NCI-H2081 treated with DMSO at 0.1 percent for 48 hours (cell line): ENCODE measurements at places on chromosomes 3 and 15.
A peak's percentile ranks its signal among the peaks of the same experiment; 100 is the strongest.

DNA sequence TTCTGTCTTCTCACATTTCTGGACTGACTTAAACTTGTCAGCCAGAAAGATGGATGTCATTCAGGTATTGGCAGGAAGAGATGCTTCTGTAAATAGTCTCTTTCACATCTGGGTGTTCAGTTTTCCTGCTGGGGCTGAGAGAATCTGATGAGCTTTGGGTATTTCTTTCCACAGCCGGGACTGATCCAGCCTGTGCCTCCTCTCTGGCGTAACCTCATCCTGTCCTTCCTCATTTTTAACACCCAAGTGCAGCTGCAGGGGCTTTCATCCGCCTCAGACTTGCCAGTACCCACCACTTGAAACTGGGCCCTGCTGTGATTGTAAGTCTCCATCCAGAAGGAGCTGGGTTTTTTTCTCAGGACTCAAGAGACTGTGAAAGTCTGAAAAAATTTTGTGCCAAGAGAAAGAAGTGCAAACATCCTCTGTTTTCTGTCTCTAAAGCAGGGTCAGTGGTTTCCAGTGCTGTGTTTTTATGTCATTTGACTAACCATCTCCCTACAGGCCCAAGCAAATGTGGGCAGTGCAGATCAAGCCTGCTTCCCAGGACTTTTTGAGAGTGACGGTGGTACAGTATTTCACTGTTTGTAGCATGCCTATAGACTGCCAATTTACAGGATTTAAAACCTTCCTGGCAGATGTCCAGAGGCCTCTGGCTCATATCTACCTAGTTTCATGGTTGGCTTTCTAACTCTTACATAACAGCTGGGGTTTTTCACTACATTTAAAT, 342.7 kb downstream of the PTPRG start:
- DNase-seq, result no peak

DNA sequence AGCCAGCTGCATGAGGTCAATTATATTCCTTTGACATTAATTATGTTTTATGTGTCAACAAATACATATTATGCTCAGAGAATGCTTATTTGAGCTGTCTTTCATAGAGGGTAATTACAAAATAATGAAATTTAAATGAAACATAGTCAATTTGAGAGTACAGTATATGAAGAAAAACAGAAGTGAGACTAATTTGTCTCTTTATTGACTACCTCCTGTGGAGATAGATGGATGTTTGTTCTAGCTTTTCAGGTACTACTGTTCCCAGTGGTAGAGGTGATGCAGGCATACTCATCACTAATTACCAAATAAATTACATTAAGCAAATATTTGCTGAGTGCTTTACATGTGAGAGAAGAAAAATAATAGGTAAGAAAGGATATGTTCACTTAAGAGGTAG, 1129.6 kb downstream of the OTOL1 start:
- peak; percentile 99 for DNase-seq

GRCh38 chr15:33535135-33535534, 224.4 kb downstream of the RYR3 start:
- DNase-seq, result no peak

DNA sequence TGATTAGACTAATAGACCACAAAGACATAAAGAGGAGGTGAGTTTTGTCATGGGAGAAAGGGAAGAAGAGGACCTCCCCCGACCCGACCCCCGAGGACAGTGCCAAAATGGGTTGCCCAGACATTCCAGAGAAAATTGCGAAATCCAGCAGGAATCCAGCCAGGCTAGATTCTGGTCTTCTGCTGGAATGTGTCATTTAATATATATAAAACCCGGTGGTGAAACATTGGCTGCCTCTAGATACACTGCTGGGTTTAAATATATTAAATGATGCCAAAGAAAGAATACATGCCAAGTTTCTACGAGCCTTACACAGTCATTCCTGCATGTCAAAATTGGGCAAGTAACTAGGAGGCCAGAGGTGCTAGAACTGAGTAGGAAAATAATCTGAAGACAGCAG, 45.3 kb upstream of the SPESP1 start:
- no peak for DNase-seq

- DNase-seq, result no peak
Measured at GRCh38 chr15:31503256-31503655, 176.6 kb downstream of the KLF13 start.

DNA sequence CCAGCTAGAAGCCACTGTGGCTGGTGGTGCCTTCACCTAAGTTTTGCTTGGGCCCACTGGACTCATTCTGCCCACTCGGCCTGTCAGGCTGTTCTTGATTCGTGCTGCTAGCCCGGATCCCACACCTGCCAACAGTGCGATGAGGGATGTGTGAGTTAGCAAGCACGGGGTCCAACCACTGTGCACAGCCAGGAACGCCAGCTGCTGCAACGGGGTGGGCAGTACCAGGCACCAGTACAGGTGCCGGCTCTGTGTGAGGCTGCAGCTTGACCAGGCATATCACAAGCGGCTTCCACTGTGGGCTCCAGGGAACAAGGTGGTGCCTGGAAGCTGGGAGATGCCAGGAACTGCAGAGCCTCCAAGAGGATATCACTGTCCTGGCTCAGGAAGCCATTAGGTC, 481.2 kb downstream of the OTOL1 start:
- no peak for DNase-seq

GRCh38 chr3:43043071-43043766, 62.7 kb downstream of the POMGNT2 start:
- no peak for DNase-seq

- no peak for DNase-seq
Measured at GRCh38 chr3:184428561-184429175, 48.8 kb downstream of the CHRD start.

DNA sequence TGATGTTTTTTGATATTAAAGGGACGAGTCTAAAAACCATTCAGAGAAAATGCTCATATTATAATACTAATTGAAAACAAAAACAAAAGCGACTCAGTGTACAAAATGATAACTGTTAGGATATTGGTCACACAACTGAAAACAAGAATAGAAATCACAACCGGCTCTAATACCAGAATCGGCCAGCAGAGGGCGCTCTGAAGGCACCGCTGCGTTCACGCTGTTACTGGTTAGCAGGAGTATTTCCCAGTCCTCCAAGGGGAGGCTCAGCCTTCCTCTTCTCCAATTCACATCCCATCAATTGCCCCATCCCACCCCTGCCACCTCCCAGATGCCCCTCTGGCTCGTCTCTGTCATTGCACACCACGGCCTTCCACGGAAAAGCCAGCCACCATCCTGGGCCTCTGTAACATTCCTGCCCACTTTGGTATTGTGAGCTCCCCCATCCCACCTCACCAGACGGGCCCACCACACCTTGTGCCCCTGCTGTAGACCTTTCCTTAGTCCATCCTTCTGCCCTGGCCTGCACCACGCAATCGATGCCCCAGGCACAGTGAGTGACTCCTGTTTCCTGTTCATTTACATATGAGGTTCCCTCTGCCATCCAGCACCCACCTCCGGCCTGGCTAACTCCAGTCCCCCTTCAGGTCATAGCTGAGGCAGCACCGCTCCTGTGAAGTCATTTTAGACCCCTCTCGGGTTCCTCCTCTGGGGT, 8.5 kb downstream of the FAM107A start:
- peak; percentile 3 for DNase-seq

- DNase-seq, result no peak
Measured at GRCh38 chr3:185724761-185725160, 100.1 kb downstream of the IGF2BP2 start.

GRCh38 chr3:184405075-184406030, 25.5 kb downstream of the CHRD start:
- no peak for DNase-seq

- no peak for DNase-seq
Measured at GRCh38 chr3:126693921-126694320, 10.1 kb upstream of the CHCHD6 start.

DNA sequence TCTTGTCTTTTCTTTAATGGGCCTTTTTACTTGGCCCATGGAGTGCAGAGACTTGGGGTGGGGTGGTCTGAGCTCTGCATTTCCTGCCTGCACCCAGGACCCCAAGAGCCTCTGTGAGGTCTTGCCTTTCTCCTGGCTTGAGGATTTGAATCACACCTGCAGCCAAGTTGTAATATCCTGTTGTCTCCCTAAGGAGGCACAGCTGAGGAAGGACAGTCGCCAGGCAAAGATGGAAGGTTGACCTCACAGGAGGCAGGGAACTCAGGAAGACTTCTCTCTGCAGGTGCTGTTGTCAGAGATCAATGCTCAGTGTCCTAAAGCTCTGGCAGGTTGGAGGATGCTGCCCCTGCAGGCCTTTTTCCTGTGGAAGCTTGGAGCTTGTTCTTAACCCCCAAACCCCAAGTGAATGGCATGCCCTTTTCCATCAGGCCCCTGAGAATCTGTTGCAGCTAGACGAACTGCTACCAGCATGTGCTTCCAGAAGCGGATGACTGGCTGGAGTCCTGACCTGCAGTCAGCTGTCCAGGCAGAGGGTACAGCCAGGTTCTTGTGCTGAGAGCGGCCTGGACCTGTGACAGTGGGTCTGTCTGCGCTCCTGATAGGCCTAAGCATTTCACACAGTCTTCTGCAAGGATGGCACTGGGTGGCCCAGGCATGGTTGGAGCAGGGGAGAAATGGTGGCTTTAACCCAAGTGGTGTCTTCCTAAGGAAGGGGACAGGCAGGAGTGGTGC, 120.0 kb downstream of the EEFSEC start:
- DNase-seq, result no peak

- DNase-seq, result no peak
Measured at GRCh38 chr3:32310336-32310735, 71.9 kb downstream of the CMTM8 start.

GRCh38 chr15:62666046-62666445, 376.5 kb upstream of the TPM1 start:
- DNase-seq, result no peak

GRCh38 chr15:66763186-66764071, 61.4 kb downstream of the SMAD6 start:
- DNase-seq, result no peak

DNA sequence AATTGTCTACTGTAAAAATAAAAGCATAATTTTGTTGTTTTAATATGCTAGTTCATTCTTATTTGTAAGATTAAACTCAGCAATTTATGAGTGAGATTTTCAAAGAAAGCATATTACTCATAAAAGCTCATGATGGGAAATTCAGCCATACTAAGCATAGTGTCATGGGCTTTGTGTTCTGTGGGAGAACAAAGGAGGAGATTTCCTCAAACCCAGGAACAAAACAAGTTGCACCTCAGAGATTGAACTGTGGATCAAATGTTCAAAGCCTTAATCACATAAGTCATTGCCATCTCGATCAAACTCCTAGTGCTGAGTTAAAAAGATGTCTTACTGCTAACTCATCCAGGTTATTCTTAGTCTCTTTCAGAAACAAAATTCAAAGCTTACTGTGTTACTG, 85.6 kb upstream of the PDZRN3 start:
- no peak for DNase-seq

DNA sequence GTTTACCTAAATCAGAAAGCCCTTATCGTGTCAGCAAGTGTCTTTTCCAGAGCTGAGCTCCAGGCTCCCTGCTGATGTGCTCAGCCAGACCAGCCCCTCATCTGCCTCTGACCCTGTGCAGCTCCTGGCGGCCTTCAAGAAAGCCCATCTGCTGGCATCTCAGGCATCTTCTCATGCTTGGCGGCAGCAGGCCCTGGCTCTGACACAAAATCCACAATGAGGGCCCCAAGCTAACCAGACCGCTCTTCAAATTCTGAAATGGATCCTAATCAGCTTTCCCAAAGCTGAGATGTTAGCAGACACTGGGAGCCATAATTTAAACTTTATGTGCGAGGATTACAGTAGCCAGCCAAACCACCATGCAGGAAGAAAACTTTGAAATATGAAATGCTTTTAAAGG, 50.8 kb upstream of the CTDSPL start:
- no peak for DNase-seq

GRCh38 chr3:114394551-114394950, 100.7 kb downstream of the TIGIT start:
- DNase-seq, result no peak

DNA sequence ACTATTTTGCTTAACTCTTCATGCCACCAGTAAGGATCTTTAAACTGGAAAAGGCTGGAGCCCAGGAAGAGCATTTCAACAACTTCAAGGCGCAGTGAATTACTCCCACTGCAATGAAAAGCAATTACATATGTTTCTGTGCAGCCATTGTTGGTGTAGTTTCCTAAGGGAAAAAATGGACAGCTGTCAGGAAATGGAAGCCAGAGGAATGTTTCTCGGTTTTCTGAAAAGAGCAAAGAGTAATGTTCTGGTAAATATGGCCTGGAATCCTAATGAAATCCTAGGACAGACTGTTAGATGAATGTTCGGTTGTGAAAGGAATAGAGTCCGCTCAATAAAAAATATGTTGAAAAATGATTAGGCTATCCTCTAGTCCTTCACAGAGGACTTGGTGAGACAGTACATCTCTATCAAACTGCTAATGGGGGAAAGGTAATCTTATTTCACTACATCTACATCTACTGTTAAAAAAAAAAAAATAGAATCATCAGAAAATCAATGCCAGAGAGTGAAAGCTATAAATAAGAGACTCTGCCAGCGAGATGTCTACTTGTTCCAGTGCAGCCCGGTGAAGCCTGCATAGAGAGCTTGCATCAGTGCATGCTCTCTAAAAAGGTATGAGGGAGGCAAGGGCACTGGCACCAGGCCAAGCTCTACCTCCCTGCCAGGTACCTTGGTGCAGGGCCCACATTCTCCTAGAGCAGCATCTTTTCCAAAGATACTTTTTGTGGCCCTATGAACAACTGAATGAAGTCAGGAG, 68.2 kb upstream of the TJP1 start:
- no peak for DNase-seq

DNA sequence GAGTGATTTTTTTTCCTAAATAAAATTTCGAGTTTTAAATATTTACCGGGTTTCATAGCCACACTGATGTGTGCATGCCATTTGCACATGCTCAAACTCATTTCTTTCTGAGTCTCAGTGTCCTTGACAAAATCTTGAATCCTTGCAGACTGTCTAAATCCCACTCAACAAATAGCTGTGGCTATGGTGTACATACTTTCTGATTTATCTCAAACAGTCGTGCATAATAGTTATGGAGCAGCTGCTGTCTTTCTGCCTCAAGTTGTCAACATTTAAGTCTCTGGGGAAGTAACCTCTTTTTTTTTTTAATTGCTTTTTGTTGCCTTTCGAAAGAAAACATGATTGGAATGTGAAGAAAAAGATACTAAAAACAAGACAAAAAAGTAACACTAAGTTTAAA, 52.8 kb upstream of the UTS2B start:
- DNase-seq, result no peak

DNA sequence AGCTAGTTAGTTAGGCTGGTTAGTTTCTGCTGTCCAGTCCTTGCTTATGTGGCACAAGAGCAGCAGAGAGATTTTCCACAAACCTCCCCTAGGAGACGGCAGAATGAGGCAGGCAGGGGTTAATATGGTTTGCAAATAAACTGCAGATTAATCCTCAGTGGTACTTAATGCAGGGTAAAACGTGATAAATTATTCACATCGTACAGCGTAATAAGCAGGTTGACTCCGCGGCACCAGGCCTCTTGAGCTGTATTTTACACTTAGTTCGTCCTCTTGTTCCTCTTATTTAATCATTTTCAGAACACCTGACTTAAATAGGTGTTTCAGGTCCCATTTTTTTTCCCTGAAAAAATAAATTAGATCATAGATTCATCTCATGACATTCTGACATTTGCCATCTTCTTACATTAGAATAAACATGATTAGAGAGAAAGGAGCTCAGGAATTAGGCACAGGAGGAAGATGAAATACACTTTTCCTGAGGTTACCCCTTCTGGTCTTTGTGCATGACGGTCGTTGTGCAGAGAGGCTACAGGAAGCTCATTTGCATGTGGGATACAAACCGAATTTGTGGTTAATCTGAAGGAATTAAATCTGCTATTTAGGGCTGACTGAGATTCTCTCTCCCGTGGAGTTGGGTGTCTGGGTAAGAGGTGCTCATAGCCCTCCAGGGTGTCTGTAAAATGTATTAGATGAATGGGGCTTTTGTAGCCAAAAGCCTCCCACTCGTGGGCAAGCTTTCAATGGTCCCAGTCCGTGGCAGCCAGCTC, 27.1 kb upstream of the VPS8 start:
- DNase-seq, result no peak
